ENCODE measurements at places on chromosomes 7 and 10.

DNA sequence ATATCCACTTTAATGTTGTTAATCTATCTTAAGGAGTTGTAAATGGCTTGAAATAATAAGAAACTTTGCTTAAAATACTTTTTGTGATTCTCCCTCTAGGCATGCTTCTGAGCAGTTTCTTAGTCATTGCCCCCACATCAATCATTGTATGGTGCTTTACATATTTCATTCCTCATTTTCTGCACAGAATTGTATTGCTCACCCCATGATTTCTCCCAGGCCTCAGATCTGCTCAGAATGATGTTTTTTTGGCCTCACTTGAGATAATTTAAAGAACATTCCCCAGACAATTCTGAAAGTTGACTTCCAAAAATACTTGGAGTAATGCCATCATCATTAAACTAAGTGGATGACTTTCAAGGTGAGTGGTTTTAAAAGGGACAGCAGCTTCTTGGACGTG lies 82.1 kb upstream of the PRPS1L1 start:
- no peak for DNase-seq

- DNase-seq, result no peak
Observed at GRCh38 chr7:98115746-98116525, 9.3 kb downstream of the LMTK2 start.

DNA sequence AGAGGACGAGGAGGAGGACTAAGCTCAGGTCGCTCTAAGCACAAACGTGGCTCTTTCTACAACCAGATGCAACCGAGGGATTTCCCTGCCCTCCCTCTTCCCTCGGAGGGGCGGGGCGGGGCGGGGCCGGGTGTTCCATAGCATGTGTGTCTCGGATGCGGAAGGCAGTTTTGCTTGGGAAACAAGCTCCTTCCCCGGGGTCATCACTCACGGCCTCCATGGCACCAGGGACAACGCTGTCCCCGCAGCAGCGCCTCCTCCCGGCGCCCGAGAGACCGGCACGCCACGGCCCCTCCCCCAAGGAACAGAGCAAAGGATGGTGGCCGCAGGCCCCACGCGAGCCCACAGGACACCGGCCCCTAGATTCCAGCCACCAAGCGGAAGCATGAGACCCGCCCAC lies 110.5 kb downstream of the PAXIP1 start:
- peak; percentile 5 for DNase-seq

DNA sequence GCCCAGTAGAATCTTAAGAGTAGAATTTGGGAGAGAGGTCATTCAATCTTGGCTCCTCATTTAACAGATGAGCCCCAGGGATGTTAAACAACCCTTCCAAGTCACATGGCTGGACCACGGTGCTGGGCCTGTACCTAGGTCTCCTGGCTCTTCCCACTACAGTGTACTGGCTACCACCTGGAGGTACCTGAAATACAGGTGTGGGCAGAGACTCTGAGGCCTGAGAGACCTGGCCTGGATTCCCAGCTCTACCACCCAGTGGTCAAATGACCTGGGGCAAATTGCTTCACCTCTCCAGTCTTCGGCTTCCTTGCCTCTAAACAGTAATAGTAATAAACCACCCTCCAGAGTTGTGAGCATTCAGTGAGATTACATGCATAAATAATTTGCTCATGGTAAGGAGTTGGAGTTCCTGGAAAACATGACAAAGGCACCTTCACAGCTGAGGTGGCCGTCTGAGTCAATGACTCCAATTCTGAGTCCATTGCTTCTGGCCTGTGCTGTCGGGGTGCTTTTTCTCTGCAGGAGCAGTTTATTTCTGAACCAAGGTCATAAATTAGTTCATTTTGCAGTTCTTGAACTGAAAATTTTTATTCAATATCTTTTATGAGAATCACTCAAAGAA lies 2.7 kb downstream of the GOT1 start:
- no peak for DNase-seq

- DNase-seq, result no peak
Observed at GRCh38 chr7:4698707-4699275, 16.7 kb downstream of the FOXK1 start.

- DNase-seq, result no peak
Observed at GRCh38 chr10:119473771-119474170, 68.7 kb downstream of the RGS10 start.

GRCh38 chr7:23184709-23185359 lies 3.0 kb downstream of the NUP42 start:
- peak; percentile 63 for DNase-seq

- DNase-seq, result peak; percentile 62
Observed at GRCh38 chr10:20265146-20265545, 448.9 kb downstream of the PLXDC2 start.

- DNase-seq, result no peak
Observed at GRCh38 chr10:132762267-132762666, 23.7 kb downstream of the NKX6-2 start.

- no peak for DNase-seq
Observed at GRCh38 chr7:148686312-148686937, 12.3 kb upstream of the CUL1 start.

GRCh38 chr7:121099572-121099971 lies 111.1 kb downstream of the CPED1 start:
- no peak for DNase-seq

DNA sequence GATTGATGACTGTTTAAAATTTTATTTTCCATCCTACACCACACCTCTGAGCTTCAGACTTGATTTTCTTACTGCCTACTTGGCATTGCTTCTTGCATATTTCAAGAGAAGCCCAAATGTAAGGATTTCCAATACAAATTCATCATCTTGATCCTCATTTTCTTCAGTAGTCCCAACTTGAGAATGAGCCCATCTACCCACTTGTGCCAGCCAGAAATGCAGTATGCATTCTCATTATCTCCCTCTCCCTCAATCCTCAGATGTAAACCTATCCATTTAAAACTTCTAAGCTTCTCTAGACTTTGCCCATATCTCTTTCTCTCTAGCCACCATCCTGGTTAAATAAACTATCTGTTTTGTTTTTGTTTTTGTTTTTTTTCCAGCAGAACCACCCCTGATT lies 22.4 kb upstream of the EGFR start:
- no peak for DNase-seq

- DNase-seq, result peak; percentile 27
Observed at GRCh38 chr10:107814865-107815487, 650.5 kb upstream of the SORCS1 start.

- no peak for DNase-seq
Observed at GRCh38 chr7:132509643-132510042, 66.6 kb downstream of the PLXNA4 start.

DNA sequence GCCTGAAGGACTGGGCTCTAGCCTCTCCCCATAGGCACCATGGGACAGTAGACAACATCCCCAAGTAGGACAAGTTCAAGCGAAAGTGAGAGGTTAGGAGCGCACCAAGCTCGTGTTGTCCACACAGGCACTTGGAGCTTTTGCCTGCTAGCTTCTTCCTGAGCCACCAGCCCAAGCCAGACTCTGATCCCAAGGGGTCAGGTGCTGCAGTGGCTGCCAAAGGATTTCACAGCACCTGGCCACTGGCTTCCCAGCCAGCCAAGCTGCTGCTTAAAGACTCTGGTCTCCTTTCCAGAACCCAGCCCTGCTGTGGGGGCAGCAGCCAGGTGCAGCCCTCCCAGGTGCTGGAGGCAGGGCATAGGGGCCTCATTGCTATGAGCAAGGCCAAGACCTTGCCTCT lies 33.0 kb upstream of the UNC5B start:
- no peak for DNase-seq

All from trophoblast cell (in vitro differentiated cells and primary cell).